Upper lobe of right lung (tissue), 1 donor: ENCODE measurements at places on chromosomes 2 and 18. TPM values are rescaled to one million over a fixed set of nuclear protein-coding genes. Genes with fewer than 3 reads are reported as not detected.
A peak's percentile ranks its signal among the peaks of the same experiment; 100 is the strongest.

The NGEF gene
- total RNA-seq: not detected

The MORN2 gene
- total RNA-seq: 6.4 TPM

GRCh38 chr2:136117391-136117841 is 533 bp downstream of the CXCR4 start:
- DNase-seq: peak; percentile 81

GRCh38 chr2:234457421-234457820 is 39.5 kb downstream of the ARL4C start:
- DNase-seq: no peak

GRCh38 chr2:158743879-158744278 is 51.2 kb upstream of the DAPL1 start:
- no peak for DNase-seq

- no peak for DNase-seq
These were observed 141.8 kb downstream of the MEIS1 start for GRCh38 chr2:66576561-66577320.

GRCh38 chr2:52597346-52597745 is 1170.3 kb upstream of the CHAC2 start:
- DNase-seq: no peak
